ENCODE measurements at places on chromosomes 7 and 10.

DNA sequence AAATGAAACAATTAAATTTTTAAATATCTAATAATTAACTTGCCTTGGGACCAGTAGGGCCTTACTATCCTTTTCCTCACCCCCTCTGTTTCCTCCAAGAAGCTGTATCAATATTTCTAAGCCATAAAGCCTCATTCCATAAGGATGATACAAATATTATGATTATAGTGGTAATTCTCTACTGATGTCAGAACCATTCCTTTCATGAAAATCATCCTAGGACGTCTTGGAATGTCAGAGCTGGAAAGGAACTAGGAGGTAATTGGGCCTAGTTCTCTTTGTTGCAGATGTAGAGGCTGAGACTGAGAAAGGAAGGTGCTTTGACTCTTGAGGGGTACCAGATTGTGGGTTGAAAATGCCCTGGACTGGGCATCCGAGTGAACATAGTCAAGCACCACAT, 766.7 kb upstream of the GHITM start:
- no peak for DNase-seq

- DNase-seq, result no peak
These were observed 7.5 kb upstream of the KLF14 start for GRCh38 chr7:130741331-130741995.

DNA sequence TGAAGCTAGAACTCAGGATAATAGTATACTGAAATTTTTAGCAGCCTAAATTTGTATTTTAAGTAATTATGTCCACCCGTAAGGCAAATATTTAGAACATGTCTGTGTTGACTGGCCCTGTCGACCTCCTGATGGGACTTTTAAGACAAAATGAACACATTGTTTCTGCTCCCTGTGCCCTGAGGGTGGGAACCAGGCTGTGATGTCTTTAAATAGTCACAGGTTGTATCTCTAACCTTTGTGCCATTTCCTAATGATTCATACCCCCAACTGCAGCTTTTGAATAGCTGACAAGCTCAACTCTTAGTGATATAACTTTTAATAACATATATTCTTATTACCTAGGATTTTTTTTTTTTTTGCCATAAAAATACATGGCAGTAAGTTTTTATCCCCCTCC, 494.9 kb upstream of the AKR1E2 start:
- DNase-seq, result no peak

GRCh38 chr10:102344067-102344466, 51.4 kb upstream of the NFKB2 start:
- no peak for DNase-seq

- no peak for DNase-seq
These were observed 308.4 kb downstream of the FGFR2 start for GRCh38 chr10:121289800-121290199.

GRCh38 chr10:785089-785860, 95.8 kb upstream of the DIP2C start:
- no peak for DNase-seq

DNA sequence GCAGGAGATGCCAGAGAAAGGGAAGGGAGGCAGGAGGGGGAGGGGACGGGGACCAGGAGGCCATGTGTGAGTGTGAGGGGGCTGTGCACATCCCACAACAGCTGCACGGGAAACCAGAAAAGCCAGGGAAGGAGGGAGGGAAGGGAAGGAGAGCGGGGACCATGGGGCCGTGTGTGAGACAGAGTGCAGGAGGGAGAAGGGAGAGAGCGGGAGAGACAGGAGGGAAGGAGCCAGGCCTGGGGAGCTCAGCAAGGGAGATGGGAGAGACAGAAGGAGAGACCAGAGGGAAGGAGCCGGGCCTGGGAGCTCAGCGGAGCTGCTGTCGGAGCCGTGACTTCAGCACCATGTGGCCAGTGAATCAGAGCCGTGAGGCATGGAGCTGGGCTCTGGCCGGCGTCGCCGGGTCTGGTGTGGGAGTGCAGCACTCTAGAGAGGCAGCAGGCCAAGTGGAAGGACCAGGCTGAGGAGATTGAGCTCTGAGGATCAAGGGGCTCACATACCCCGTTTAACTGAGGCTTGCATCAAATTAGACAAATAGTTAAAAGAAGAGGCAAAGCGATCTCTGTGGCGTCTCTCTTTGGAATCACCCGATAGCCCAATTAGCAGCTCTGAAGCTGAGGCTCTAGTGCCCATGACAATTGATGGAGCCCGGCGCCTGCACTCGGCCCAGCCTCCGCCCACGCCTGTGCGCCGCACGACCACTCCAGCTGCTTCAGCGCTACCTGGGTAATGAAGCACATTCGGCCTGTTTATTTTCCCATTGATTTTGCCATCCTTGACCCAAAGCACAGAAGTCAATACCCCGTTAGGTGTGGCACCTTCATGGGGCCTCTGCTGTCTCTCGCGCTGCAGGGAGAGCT, 150.4 kb downstream of the MAD1L1 start:
- no peak for DNase-seq

GRCh38 chr7:87575521-87575920, 25.2 kb downstream of the ABCB1 start:
- no peak for DNase-seq

DNA sequence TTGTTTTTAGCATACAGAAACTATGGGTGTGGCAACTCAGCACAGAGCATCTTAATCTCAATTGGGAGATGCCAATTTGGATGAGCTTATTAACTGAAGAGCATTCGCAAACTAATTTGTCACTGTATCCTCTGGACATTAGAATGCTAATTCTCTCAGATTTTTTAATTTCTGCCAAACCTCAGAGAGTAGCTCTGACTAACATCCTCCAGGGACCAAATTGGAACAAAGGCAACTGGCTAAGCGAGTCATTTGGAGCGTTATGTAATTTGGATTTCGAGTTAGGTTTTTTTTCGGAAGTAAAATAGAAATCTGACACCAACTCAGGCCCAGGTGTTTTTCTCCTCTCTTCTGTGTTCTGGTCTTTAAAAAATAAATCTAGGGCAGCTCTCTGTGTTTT, 201.9 kb downstream of the BMPER start:
- DNase-seq, result no peak

DNA sequence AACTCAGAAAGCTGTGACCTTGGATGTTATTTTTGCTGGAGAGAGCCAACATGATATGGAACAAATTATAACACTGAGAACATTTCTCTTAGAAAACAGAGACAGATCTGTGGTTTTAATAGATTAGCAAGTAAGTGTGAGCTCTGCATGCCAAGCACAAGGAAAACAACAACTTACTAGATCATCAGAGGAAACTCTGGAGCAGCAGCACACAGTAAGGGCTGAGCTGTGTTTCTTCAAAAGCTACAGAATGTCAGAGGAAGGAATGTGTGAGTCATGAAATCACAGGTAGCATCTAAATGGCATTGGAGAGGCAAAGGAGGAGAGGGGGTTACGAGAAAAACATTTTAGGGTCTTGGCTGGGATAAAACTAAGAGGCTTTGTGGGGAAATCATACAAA, 283.4 kb upstream of the FZD8 start:
- no peak for DNase-seq

DNA sequence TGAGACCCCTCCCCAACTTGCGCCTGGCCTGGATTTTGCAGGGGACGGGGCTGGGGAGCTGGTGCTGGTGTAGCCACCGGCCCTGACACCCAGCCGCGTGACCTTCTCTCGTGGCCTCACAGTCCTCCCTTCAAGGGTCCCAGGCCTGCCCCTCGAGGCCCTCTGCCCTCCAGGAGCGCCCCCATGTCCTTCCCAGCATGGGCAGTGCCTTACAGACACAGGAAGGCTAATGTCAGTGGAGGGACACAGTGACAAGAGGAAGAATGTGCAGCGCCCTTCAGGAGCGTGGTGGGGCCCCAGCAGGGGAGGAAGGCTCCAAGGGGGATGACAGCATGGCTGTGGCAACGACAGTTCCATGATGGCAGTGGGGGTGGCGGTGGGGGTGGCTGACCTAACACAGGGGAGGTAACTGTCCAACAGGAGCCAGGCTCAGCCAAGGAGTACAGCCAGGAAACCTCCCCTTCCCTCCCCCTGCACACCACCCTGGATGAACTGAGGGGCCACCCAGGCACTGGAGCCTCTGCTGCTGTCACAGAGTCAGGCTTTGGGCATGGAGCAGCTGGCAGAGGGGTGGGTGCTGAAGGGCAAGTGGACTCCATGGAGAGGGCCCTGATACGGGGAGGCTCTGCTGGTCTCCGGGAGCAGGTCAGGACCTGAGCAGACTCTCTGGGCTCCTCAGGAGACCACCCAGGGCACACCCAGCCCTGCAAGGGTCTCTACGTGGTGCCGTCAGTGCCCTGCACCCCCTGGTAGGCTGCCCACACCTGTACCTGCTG, 76.0 kb upstream of the RET start:
- no peak for DNase-seq

GRCh38 chr10:56091872-56092271, 269.2 kb downstream of the ZWINT start:
- DNase-seq, result no peak

DNA sequence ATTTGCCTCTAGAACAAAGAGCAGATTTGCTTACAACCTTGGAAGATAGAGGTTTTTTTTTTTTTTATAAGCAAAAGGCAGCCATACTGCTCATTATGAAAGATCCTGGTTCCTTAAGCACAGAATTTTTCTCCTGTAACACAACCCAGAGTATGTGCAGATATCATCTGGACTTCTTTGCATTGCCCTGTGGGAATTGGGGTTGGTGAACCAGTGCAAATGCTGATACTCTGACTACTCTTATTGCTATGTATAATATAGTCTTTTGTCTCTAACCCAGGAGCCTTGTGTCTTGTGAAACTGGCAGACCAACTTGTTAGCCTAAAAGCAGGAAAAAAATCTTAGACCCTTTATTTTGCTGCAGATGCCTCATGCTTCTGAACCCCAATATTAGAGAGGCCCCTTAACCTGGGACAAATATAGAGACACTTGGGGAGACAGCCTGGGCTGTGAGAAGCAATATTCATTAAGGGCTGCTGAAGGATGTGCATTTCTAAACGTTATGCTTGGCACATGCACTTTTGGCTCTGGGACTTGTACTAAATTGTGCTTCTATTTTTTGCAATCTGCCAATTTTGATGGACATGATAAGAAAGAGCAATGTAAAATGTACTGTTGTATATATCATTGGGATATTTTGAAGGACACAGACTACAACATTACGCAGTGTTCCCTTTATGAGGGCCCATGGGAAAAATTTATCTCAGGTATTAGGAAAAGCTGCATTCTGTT, 78.9 kb downstream of the ANLN start:
- no peak for DNase-seq

GRCh38 chr10:16943295-16944285, 126.4 kb upstream of the RSU1 start:
- no peak for DNase-seq

GRCh38 chr10:24816868-24817396, 93.2 kb upstream of the ARHGAP21 start:
- DNase-seq, result no peak

DNA sequence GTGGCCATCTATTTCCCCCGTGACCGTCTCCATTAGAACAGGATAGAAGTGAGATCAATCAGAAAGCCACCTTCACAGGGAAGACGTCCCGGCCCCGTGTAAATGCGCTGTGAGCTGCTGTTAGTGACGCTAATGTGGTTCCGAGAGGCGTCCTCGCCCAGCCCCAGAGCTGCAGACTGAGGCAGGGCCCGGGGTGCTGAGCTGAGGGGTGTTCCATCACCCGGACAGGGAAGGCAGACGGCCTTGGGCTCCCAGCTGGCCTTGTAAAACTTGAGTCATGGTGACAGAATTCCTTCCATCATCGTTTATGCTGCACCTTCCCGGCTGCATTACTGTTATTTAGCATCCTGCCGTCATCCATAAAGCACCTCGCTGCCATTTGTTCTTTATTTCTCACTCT, 195.3 kb upstream of the CTBP2 start:
- no peak for DNase-seq

GRCh38 chr7:81297317-81297716, 378.5 kb upstream of the SEMA3C start:
- no peak for DNase-seq

- no peak for DNase-seq
These were observed 322.1 kb upstream of the AUTS2 start for GRCh38 chr7:69276011-69276729.

- DNase-seq, result no peak
These were observed 1.9 kb downstream of the DLX5 start for GRCh38 chr7:97022491-97023306.

DNA sequence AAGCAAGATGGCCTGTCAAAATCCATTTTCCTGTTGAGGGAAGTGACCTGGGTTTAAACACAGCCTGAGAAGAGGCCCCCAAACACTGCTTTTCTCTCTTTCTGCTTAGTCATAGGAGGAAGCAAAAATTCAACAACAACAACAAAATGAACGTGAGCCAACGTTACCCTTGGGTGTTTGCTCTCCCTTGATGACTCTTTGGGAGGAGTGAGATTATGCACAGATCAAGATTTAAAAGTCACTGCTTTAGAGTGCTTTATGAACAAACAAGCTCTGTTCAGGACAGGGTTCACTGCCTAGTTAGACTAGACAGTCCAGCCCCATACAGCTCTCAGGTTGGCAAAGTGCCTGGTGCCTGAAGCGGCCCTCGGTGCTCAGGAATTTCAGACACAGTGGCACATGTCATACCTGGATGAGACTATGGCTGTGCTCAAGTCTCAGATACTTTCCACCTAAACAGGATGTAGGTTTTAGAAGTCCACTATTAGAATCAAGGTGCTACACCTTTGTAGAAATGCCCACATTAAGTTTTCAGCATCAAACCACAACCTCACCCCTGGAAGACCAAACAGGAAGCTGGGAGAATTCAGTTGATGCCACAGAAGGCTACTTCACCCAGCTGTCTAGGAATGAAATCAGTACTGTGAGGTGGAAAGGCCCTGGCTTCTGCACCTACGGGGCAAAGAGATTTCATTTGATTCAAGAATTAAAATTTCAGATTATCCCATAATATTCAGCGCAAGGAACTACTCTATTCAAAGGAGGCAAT, 38.7 kb downstream of the DENND11 start:
- no peak for DNase-seq

GRCh38 chr10:121851786-121852185, 76.0 kb downstream of the ATE1 start:
- DNase-seq, result no peak

DNA sequence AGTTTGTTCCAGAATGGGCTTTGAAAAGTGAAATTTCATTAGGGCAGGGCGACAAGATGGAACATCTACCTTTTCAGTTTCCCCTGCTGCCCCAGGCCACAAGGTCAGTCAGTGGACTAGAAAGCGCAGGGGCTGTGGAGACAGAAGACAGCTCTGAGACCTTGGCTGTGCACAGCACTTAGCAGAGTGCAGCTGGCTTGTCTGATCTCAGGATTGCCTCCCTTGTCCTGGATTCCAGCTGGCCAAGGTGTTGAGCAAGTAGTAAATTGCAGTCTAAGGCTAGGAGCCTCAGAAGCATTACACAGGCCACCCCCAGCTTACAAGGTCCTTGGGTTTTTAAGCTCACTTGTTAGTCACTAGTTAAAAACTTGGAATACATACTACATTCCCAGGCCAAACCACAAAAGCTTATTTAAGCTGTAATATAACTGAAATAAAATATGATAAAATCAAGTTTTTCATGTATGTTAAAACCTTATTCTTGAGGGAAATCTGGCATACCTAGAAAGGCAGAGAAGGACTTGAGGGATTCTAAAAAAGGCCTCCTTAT, 67.3 kb upstream of the NPY start:
- no peak for DNase-seq

DNA sequence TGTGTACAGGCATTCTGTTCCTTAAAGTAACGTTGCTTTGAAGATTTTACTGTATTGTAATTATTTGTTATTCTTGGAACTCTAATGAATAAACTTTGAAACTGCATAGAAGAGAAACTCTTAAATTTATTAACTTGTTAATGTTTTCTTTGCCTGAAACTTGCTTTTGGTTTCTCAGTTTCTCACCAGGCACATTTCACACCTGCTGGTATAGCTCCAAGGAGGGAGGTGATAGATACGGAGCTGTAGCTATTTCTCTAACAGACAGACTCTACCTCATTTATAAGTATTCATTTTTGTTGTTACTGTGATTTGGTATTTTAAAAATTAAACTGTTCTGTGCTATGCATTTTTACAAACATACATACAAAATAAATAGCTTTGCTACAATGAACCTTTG, 32.7 kb downstream of the R3HCC1L start:
- DNase-seq, result no peak
